SK-N-SH (cell line): ENCODE measurements at places on chromosomes 16 and 17. TPM values are rescaled to one million over a fixed set of nuclear protein-coding genes. Genes with fewer than 3 reads are reported as not detected.
A peak's percentile ranks its signal among the peaks of the same experiment; 100 is the strongest.

KIAA0513 gene
- 4.8 and 6.5 TPM in 2 replicates for polyA plus RNA-seq

GRCh38 chr17:63354256-63354655 lies 91.8 kb downstream of the CYB561 start:
- DNase-seq = no peak

- DNase-seq = no peak
These were observed 126.9 kb downstream of the KIF2B start for GRCh38 chr17:53949473-53950090.

DNA sequence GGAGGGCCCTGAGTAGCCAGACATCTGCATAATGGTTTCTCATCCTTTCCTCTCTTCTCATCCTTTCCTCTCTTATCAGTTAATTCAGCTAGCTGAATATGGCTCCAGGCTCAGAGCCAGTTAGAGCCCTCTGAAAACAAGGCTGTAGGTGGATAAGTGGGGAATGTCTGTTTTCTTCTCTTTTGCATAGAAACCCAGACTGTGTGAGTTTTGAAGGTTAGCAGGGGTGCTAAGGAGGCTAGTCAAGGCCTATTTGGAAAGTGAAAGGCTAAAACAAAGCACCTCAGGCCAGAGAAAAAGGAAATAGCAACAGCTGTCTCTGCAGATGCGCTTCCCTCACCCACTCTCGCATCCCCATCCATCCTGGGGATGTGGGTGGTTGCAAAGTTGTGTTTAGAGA lies 420.9 kb downstream of the SHISA9 start:
- DNase-seq = no peak

- no peak for DNase-seq
These were observed 85.1 kb downstream of the PRKCB start for GRCh38 chr16:23920899-23921298.

GRCh38 chr16:57527027-57527426 lies 9.3 kb downstream of the CCDC102A start:
- peak; percentile 63 for DNase-seq

DNA sequence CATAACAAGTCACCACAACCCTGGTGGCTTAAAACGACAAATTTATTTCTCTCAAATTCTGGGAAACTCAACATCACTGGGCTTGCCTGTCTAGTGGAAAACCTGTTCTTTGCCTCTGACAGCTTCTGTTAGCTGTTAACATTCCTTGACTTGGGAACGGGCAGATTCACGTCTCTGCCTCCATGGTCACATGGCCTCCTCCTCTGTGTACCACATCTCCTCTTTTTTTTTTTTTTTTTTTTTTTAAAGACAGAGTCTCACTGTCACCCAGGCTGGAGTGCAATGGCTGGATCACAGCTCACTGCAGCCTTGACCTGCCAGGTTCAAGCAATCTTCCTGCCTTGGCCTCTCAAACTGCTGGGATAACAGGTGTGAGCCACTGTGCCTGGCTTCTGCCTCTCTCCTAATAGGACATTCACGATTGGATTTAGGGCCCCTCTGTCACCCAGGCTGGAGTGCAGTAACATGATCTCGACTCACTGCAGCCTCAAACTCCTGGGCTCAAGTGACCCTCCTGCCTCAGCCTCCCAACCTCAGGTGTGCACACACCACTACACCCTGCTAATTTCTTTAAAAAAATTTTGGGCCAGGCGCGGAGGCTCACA lies 11.7 kb upstream of the LLGL1 start:
- no peak for DNase-seq

FN3K gene
- polyA plus RNA-seq = 4.3 and 9.9 TPM in 2 replicates

DNA sequence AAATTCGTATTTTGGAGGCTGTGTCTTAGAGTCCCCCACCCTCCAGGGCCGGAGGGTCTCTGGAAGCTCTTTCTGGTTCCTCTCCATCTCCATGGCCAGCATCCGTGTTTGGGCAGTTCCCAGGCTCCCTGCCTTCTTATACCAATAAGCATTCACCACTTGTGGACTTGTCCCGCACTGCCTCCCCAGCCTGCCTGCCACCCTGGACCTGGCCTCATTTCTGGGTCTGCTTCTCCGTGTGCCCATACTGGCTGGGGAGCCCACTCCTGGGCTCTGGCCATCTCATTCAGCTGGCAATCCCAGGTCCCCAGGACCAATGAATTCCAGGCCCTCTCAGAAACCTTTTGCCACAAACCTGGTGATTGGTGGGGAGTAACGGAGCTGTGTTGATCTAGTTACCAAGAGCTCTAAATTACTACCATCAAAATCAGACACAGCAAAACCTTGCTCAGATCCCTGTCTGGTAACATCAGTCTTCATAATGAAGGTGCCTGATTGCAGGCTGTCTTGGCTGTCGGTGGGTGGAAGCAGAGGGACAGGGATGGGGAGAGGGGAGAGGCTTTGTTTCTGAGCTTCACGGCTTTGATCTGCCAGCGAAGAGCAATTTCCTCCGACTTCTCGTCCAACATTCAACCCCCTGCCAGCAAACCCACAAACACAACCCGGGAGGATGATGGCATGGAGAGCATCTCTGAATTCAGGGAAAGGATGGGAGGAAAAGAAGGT lies 27.7 kb upstream of the CRHR1 start:
- DNase-seq = no peak

DNA sequence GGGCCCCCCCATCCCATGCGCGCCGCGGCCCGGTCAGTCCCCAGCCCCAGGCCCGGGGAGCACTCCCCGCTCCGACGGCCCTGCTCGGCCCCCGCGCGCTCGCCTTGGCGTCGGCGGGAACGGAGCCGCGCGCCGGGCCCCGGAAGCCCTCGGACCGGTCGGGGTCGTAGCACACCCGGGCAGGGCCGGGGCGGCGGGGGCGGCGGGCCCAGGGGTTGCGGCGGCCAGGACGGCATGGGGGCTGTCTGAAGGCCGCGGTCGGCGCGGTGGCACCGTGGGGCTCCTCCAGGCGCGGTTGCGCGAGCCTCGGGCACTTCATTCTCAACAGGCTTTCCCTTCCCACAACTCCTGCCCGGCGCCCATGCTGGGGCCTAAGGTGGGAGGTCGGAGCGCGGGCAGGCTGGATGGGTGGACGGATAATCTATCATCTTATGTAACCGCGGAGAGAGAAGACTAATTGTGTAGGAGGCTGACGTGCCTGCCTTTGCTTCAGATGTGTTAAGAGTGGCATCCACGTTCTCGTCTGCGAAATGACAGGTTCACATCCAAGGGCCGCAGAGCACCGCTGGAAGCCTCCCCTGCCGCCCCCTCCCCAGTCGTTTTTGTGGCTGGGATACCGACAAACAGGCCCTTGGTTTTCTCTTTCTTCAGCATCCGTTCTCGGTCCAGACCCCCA lies 708 bp downstream of the BAIAP2 start:
- no peak for DNase-seq

EMP2 gene
- polyA plus RNA-seq = 3.1 and 4.3 TPM in 2 replicates

PAQR4 gene
- 8.4 and 8.8 TPM in 2 replicates for polyA plus RNA-seq
